ENCODE measurements at places on chromosomes 11 and 22.
A peak's percentile ranks its signal among the peaks of the same experiment; 100 is the strongest.

GRCh38 chr11:129636926-129637325, 178.7 kb upstream of the TMEM45B start:
- no peaks in the 10 kb centered on the region for H3K4me1 ChIP-seq
- DNase-seq: no peak
- no peak overlapping the region for H3K4me3 ChIP-seq
- H3K36me3 ChIP-seq: no peaks in the 10 kb centered on the region

- H3K36me3 ChIP-seq: no peaks in the 10 kb centered on the region
- H3K27me3 ChIP-seq: no peaks in the 10 kb centered on the region
- no peaks in the 10 kb centered on the region for H3K4me1 ChIP-seq
- H3K4me3 ChIP-seq: no peak overlapping the region
Observed at GRCh38 chr22:30324014-30324730, 2.6 kb downstream of the TBC1D10A start.

DNA sequence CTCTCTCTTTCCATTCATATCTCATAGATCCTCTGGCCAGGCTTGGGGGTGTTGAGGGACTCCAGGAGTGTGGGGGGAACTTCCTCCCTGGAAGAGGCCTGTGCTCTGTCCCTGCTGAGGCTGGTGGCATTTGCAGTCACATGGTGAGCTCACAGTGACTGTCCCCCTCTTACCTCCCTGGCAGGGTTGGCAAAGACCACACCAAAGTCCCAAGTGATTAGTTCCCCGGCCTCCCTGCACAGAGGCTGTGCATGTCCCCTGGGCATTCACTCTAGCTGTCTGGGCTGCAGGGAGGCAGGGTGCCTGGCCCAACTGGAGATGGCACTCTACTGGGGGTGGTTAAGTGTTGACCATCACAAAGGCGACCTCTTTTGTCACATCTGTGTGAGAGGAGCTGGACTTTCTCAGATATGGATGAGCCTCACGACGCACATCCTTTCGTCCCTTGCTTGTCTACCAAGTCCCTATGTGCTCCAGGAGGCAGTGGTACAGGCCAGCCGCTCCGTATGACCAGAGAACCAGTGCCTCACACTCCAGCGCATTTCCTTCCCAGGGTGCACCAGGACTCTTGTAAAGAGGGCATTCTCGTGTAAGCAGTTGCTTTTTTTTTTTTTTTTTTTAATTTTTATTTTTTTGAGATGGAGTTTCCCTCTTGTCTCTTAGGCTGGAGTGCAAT, 8.8 kb downstream of the TANGO2 start:
- no peaks in the 10 kb centered on the region for H3K27me3 ChIP-seq
- no peak overlapping the region for H3K4me3 ChIP-seq
- H3K27ac ChIP-seq: no peak overlapping the region
- no peak for DNase-seq
- H3K36me3 ChIP-seq: no peaks in the 10 kb centered on the region

DNA sequence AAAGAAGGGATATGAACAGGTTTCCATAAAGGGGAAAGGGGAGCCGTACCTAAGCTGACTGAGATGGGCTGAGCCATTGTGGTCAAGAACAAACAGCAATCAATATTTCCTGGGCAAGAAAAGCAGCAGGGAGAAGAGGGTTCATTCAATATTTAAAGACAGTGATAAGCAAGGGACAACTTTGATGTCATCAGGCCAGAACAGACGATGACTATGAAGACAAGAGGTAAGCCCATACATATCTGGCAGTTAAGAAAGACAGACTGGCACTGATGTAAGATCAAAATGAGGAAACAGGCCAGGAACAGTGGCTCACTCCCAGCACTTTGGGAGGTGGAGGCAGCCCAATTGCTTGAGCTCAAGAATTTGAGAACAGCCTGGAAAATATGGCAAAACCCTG, 2.4 kb downstream of the OR5A2 start:
- H3K4me1 ChIP-seq: peaks cover 4% of the 10 kb centered on the region
- H3K27ac ChIP-seq: no peak overlapping the region
- no peaks in the 10 kb centered on the region for H3K36me3 ChIP-seq

- no peaks in the 10 kb centered on the region for H3K4me1 ChIP-seq
- H3K4me3 ChIP-seq: no peak overlapping the region
- H3K27me3 ChIP-seq: no peaks in the 10 kb centered on the region
- DNase-seq: no peak
- no peaks in the 10 kb centered on the region for H3K36me3 ChIP-seq
Observed at GRCh38 chr22:34866495-34867131, 199.3 kb upstream of the ISX start.

DNA sequence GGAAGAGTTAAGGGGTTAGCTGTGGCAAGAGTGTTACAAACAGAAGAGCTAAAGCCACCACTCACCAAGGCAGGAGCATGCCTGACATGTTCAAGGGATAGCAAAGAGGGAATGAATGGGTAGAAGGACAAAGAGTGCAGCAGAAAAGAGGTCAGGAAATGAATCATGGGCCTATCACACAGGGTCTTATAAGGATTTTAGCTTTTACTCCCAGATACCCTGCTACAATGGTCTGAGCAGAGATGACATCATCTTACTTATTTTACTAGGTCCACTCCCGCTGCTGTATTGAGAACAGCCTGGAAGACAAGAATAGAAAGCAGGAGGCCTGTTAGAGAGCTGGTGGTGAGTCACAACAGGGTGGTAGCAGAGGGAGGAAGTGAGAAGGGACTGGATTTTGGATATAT, 9.8 kb downstream of the TRAF6 start:
- H3K4me1 ChIP-seq: no peaks in the 10 kb centered on the region
- no peak for DNase-seq
- H3K36me3 ChIP-seq: no peaks in the 10 kb centered on the region
- no peak overlapping the region for H3K4me3 ChIP-seq
- no peaks in the 10 kb centered on the region for H3K27me3 ChIP-seq

DNA sequence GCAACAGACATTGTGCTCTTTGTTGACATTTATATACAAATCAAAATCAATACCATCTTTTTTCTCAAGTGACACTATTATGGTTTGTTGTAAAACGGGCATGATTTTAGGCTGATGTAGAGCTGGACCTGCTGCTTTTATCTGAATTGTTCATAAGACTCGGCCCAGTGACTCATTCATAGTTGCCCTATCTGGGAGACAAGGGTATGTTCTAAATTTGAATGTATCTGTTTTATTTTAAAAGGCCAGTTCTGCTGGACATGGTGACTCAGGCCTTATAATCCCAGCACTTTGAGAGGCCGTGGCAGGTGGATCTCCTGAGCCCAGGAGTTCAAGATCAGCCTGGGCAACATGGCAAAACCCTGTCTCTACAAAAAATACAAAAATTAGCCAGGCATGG, 39.3 kb downstream of the CEP295 start:
- no peak for DNase-seq
- no peak overlapping the region for H3K4me3 ChIP-seq
- no peaks in the 10 kb centered on the region for H3K27me3 ChIP-seq
- peaks cover 9% of the 10 kb centered on the region for H3K36me3 ChIP-seq
- H3K4me1 ChIP-seq: no peaks in the 10 kb centered on the region
- H3K27ac ChIP-seq: no peak overlapping the region

GRCh38 chr11:116199182-116199581, 573.6 kb downstream of the BUD13 start:
- no peak for DNase-seq
- no peak overlapping the region for H3K4me3 ChIP-seq
- no peak overlapping the region for H3K27ac ChIP-seq

DNA sequence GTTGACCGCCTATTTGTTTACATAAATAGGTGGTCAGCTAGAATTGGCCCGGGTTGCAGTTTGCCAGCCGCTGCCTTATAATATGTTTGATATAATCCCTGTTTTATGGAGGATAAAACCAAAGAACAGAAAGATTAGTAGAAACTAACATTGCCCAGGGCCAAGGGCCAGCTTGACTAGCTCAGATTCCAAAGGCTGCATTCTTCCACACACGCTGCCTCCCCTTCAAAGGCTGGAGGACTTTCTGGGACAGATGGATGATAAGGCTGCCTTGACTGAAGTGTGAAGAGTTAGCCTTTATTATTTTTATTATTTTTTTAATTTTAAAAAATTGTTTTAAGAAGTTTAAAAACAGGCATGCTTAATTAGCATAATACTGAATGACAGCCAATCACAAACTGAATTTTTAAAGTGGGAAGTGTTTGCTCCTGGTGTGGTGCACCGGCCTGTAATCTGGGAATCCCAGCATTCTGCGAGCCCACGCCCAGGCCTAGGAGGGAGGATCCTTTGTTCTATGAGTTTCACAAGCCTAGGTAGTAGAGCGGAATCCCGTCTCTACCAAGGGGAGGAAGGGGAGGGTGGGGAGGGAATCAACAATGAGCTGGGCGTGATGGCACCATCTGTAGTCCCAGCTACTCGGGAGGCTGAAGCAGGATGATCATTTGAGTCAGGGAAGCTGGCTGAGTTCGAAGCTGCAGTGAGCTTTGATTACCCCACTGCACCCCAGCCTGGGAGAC, 114.9 kb downstream of the NAV2 start:
- peak; percentile 39 for DNase-seq
- H3K27me3 ChIP-seq: no peaks in the 10 kb centered on the region

GRCh38 chr11:132263241-132263640, 892.8 kb downstream of the NTM start:
- no peak overlapping the region for H3K27ac ChIP-seq
- H3K36me3 ChIP-seq: no peaks in the 10 kb centered on the region
- H3K4me1 ChIP-seq: no peaks in the 10 kb centered on the region
- no peak for DNase-seq
- H3K27me3 ChIP-seq: no peaks in the 10 kb centered on the region
- H3K4me3 ChIP-seq: no peak overlapping the region

DNA sequence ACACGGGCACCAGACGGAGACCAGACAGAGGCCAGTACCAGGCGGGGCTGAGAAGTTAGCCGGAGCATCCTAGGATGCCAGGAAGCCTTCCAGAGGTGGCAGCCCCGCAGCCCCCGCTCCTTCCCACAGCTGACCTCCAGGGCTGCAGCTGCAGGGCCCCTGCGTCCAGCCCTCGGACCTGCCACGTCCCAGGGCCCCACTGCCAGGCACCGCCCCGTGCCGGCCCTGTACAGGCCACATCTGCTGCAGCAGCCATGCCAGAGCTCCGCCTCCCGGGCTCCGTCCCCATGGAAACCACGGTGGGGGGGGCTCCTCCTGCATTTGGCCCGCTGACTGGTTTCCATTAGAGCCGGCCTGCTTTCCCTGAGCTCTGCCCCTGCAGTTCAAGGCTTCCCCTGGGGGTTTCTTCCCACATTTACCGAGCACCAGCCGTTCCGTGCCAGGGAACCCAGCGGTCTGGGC, 62.5 kb upstream of the PPARA start:
- no peaks in the 10 kb centered on the region for H3K4me1 ChIP-seq
- H3K27me3 ChIP-seq: no peaks in the 10 kb centered on the region

DNA sequence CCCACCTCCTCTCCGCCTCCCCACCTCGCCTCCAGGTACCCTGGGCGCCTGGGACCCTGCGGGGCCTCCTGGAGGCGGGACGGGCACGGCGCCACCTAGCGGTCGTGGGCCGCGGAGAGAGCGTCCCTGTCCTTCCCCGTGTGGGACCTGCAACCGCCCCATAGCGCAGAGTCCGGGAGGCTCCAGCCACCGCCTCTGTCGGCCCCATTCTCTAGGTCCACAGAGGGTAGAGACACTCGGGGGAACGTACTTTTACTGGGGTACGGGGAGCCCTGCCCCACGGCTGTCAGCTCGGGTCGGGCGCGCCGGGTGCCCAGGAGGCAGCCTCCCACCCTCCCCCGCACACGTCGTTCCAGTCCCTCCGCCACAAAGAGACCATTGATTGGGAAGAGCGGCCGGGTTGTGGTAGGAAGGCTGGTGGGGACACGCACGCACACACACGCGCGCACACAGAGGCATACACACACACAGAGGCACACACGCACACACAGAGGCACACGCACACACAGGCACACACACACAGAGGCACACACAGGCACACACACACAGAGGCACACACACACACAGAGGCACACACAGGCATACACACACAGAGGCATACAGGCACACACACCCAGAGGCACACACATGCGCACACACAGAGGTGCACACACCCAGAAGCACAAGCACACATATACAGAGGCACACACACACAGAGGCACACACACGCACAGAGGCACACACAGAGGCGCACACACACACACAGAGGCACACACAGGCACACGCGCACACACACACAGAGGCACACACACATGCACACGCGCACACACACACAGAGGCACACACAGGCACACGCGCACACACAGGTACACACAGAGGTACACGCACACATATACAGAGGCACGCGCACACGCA, 12.6 kb upstream of the NECTIN1 start:
- peak overlapping the region; percentile 67 for H3K4me3 ChIP-seq
- peaks cover 10% of the 10 kb centered on the region for H3K4me1 ChIP-seq
- DNase-seq: no peak
- peaks cover 22% of the 10 kb centered on the region for H3K27me3 ChIP-seq
- no peak overlapping the region for H3K27ac ChIP-seq
- no peaks in the 10 kb centered on the region for H3K36me3 ChIP-seq

- no peaks in the 10 kb centered on the region for H3K36me3 ChIP-seq
- no peak overlapping the region for H3K27ac ChIP-seq
- no peak overlapping the region for H3K4me3 ChIP-seq
- no peak for DNase-seq
- H3K4me1 ChIP-seq: peaks cover 1% of the 10 kb centered on the region
Observed at GRCh38 chr11:70467201-70468085, 69.1 kb downstream of the CTTN start.

- no peak overlapping the region for H3K4me3 ChIP-seq
- peaks cover 18% of the 10 kb centered on the region for H3K4me1 ChIP-seq
- DNase-seq: no peak
- H3K36me3 ChIP-seq: peaks cover 4% of the 10 kb centered on the region
- no peaks in the 10 kb centered on the region for H3K27me3 ChIP-seq
Observed at GRCh38 chr22:31947296-31947695, 3.0 kb downstream of the YWHAH start.

All from H1 (cell line).